Cortex of kidney (tissue), 1 donor: ENCODE measurements at places on chromosomes 6 and 20.

GRCh38 chr6:169905041-169905807 lies 153.8 kb downstream of the ERMARD start:
- DNase-seq, result no peak

- no peak for DNase-seq
Observed at GRCh38 chr20:59738851-59739250, 134.5 kb downstream of the PHACTR3 start.

GRCh38 chr20:17990278-17990972 lies 21.6 kb downstream of the MGME1 start:
- no peak for DNase-seq

DNA sequence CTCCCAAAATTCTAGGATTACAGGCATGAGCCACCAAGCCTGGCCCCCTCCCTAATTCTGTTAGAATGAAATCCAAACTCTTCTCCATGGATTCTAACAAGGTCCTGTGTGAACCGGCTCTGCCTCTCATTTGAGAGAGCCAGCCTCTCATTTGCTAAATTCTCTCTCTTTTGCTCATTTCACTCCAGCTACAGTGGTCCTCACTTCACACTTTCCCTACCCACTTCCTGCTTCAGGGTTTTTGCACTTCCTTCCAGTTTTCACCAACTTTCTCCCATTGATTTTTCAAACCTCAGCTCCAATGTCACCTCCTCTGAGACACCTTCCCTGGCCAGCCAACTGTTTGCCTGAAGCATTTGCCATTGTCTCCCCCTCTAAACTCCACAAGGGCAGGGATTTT lies 5.1 kb downstream of the COX4I2 start:
- no peak for DNase-seq

- no peak for DNase-seq
Observed at GRCh38 chr6:84450018-84450417, 222.6 kb upstream of the CEP162 start.

GRCh38 chr6:70112716-70113115 lies 190.2 kb downstream of the COL9A1 start:
- DNase-seq, result no peak

- DNase-seq, result no peak
Observed at GRCh38 chr6:127173156-127173940, 54.9 kb downstream of the RSPO3 start.

- DNase-seq, result no peak
Observed at GRCh38 chr6:90107771-90108282, 188.8 kb downstream of the BACH2 start.

GRCh38 chr6:99424761-99425646 lies at the start of gene PNISR:
Gene PNISR (minus strand): TSS chr6:99425308. CDS start chr6:99414659, 10,649 bp downstream.
- DNase-seq, result no peak
